IPS DF 19.7 (cell line): ENCODE measurements at places on chromosomes 12 and 14.

DNA sequence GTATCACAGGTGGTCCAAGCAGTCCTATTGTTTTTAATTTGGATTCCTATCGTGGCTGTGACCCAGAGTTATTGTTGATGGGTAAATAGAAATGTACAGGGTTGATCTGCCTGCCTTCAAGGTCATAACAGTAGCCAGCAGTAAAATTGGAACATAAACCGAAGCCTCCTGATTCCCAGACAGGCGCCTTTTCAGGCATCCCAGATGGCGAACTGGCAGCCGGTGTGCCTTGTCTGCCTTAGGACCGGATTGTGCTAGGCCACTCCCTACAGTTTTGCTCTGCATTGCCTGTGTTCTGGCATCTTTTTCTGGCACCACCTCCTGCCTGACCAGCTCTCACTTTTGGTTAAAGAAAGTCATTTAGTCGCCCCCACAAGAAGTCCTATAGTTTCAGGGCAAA is 22.2 kb downstream of the TMEM117 start:
- no peak for DNase-seq

GRCh38 chr14:41623736-41624135 is 17.1 kb downstream of the LRFN5 start:
- no peak for DNase-seq

DNA sequence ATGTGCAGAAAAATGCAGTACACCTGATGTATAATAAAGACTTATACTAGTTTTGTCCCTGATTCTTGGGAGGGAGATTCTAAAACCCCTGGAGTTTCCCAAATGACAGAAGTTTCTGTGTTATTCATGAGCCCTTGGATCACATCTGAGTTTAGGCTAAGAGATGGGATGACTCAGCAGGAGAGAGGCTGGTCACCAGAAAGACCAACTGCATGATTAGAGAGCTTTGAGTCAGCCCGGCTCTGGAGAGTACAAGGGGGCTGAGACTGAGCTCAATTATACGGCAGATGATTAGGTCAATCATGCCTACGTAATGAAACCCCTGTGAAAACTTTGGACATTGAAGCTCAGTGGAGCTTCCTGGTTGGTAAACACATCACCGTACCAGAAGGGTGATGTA is 174.2 kb downstream of the SSPN start:
- no peak for DNase-seq

DNA sequence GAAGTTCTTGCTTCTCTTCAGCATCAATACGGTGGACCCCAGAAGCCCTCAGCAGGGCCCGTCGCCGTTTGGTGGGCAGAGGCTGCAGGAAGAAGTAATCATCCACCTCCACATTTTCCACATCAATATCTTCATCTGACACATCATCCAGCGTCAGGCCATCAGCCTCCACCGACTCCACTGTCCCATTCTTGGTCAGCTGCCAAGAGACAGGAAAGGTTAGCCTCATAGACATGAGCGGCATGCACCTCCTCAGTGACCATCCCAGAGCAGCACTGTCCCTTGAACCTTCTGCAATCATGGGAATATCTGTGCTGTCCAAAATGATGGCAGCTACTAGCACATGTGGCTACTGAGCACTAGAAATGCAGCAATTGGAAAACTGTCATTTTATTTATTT is 15.6 kb downstream of the CSRNP2 start:
- DNase-seq = no peak

DNA sequence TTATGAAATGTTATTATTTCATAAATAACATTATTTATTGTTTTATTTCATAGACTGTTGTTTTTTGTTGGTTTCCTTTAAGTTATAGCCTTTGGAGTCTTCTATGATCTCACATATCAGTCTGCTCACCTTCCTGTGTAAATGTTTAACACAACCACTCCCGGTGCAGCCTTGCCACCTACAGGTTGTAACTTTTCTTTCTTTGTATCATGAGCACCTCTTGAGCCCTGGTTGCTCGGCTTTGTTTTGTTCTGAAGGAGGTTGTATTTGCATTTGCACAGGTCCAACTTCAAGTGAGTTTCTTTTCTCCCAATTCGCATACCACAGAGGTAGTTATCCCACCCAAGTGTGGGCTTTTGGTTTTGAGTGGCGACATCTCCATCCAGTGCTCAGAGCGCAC is 121.4 kb downstream of the SLC15A4 start:
- no peak for DNase-seq

- DNase-seq = peak; percentile 89
Measured at GRCh38 chr12:124512667-124513296, 54.6 kb downstream of the NCOR2 start.

DNA sequence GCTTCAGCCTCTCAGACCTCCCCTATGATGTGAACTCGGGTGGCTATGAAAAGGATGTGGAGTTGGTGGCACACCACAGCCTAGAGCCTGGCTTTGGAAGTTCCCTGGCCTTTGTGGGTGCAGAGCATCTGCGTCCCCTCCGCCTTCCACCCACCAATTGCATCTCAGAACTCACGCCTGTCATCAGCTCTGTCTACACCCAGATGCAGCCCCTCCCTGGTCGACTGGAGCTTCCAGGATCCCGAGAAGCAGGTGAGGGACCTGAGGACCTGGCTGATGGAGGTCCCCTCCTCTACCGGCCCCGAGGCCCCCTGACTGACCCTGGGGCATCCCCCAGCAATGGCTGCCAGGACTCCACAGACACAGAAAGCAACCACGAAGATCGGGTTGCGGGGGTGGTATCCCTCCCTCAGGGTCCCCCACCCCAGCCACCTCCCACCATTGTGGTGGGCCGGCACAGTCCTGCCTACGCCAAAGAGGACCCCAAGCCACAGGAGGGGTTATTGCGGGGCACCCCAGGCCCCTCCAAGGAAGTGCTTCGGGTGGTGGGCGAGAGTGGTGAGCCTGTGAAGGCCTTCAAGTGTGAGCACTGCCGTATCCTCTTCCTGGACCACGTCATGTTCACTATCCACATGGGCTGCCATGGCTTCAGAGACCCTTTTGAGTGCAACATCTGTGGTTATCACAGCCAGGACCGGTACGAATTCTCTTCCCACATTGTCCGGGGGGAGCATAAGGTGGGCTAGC is 7.0 kb upstream of the RPS26 start:
- DNase-seq = no peak

DNA sequence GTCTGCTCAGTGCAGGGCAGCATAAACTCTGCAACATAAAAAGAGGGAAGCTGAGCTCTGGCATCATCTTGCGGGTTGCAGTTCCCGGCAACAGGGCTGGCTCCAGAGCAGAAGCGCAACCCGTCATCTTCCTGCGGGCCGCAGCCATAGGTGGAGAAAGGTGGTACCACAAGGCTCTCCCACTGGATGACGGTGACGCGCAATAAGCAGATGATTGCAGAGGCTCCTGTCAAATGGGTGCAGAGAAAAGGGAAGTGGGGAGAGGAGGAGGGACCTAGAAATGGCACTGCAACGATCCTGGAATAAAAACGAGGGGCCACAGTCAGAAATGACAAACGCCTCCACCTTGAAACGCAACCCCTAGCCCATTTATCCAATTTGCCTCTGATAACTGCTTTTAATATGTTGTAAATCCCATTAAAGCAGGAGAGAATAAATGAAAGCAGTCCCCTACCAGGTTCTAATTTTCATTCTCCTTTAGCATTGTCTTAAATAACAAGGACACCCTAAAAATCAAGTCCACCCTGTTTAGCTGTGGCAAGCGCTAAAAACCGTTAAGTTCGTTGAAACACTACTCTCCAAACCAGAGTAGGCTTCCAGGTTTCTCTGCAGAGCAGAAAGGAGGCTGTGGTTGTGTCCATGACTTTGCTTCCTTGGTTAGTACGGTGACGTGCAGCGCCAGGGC is 30.9 kb upstream of the TUBA1C start:
- DNase-seq = no peak

DNA sequence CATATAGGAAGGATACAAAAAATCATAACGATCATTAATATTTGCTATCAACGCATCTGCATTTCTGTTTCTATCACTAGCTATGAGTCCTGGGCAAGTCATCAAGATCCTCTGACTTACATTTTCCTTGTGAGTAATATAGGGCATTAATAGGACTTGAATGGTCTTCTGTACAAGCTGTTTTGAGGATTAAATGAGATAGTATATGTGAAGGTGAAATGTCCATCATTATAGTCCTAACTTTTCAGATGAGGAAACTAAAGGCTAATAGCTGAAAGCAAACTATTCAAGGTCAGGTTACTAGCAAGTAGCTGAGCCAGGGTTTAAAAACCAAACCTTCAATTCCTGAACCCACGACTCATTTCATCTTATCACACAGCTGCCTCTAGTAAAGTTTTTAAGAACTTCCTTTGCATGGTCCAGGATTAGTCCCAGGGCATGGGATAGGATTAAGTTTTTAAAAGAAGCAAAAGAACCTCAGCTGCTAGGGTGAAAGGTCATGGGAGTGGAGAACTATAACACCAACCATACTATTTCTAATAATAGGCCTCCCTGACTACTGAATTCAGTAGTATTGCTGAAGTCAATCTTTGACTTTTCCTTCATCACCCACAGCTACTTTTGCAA is 101.4 kb upstream of the ADAMTS20 start:
- DNase-seq = no peak

DNA sequence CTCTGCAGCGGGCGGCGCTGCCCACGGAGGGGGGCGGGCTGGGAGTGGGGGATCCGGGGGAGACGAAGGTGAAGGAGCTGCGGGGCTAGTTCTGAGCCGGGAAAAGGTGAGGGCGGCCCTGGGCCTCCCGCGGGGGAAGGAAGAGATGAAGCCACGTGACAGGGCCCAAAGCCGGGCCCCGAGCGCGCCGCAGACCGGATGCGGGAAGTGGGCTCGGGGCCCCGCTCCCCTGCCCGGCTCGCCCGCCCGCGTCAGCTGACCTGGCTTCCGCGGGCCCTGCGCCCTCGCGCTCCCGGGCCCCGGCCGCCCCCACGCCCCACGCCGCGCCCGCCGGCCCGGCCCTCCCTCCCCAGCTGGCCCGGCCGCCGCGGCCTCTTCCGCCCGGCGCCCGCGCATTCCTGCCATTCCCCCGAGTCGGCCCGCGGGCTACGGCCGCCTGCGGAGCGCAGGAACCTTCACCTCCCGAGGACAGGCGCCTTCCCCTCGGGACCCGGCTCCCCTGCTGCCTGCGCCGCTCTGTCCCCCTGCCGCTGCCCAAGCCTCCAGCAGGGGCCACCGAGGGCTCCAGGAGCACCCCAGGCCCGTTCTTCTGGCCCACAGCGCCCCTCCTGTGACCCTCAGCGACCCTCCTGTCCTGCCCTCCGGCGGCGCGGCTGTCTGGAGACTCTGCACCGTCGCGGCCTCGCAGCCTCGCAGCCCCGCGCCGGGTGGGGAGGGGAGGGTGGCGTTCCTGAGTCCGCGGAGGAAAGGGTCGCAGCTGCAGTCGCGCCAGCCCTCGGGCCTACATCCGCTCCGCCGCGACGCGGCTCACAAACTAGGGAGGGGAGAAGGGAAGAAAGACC is 20.4 kb downstream of the NINJ2 start:
- no peak for DNase-seq

DNA sequence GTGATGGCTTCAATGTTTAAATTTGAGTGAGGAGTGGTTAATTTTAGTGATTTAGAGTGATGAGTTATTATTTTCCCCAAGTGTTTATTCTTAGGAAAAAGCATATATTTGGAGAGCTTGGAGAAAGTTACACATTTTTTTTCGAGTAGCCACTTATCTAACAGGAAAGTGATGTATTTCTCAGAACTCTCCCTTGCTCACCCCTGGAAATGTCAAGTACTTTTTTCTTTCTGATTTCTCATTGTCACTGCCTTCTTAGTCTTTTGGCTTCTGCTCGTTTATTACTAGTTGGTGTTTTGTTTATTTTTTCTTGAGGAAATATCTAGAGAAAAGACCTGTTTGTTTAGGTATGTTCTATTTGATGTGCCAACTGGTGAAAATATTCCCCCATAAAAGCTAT is 58.8 kb downstream of the AEBP2 start:
- DNase-seq = no peak

- no peak for DNase-seq
Measured at GRCh38 chr14:29674566-29675285, 252.9 kb downstream of the PRKD1 start.

- DNase-seq = no peak
Measured at GRCh38 chr14:89899917-89900663, 54.4 kb downstream of the EFCAB11 start.

- DNase-seq = no peak
Measured at GRCh38 chr12:82964446-82964845, 277.7 kb downstream of the TMTC2 start.

- DNase-seq = no peak
Measured at GRCh38 chr12:74770552-74770951, 232.9 kb downstream of the ATXN7L3B start.

DNA sequence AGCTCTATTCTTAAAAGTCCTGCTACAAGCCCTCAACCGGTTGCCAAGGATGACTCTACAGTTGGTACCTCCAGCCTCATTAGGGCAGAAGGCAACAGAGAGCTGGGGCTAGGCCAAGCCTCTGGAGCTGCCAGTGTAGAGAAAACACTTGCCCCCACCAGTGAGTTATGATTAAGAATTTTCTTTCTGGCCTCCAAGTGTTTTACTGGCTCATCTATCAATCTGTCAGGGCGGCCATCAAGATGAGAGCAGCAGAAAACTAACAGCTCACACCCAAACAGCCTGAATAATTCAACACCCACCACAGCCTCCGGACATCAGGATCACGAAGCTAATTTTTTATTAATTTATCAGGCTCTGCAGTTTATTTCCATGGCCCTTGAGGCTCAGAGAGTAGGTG is 40.7 kb upstream of the CMKLR1 start:
- no peak for DNase-seq

DNA sequence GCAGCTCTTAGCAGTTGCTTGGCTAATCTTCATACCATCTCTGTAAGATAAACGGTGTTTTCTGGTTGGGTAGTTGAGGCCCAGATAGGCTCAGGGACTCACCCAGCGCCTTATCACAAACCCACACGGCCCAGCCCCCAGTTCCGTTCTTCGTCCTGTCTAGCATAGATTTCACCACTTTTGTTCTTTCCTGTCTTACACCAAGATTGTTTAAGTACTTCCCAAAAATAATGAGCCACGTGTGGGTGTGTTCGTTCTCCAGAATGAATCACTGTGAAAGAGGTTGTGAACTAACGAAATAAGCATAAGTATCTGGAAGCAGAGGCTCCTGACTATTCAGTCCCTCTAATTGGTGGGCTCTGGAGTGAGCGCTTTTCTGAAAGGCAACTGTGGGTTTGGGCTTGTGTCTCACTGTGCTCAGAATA is 21.4 kb downstream of the ACVR1B start:
- DNase-seq = no peak

- DNase-seq = no peak
Measured at GRCh38 chr12:12582895-12583303, 20.2 kb upstream of the DUSP16 start.
